Activated T-cell treated with anti-CD3 and anti-CD28 coated beads for 24 hours (primary cell): ENCODE measurements at places on chromosomes 12 and 14.

DNA sequence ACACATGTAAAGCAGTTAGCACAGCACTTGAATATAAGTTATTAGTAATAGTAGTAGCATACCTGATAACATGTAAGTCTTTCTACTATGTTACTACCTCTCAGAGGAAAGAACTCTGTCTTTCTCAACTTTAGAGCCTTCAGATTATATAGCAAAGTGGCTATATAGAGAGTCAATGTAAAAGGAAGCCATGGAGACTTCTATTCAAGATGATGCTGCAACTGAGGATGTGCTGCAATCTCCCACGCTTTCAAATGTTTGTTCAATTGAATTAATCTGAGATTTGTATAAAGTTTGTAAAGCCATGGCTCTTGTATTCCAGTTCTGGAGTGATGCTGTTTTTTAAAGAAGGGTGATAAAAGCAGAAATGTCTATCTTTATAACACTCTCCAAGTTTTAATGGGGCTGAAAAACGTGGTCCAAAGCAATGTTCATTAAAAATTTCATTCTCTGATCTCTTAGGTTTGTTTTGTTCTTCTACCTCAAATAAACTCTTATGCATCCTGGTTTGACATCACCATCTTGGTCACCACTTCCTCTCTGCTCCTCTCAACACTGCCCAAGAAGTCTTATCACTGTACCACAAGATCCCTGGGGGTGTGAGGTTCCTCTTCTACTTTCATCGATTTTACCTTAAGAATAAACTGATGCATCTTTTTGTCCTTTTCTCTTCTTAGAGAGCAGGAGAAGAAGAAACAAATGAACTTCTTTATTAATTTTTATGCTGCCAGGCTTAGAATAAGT lies 40.6 kb downstream of the C12orf42 start:
- no peak for DNase-seq

DNA sequence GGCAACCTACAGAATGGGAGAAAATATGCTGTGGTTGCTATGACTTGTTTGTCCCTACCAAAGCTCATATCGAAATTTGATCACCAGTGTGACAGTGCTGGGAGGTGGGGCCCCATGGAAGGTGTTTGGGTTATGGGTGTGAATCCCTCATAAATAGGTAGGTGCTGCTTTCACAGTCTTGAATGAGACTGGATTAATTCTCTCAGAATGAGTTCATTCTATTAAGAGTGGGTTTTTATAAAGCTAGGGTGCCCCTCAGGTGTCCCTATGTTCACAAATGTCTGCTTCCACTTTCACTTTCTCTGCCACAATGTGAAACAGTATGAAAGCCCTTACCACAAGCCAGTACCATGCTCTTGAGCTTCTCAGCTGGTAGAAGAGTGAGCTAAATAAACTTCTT lies 133.5 kb downstream of the CPNE8 start:
- no peak for DNase-seq

- no peak for DNase-seq
Observed at GRCh38 chr12:2719392-2719791, 75.4 kb upstream of the FKBP4 start.

DNA sequence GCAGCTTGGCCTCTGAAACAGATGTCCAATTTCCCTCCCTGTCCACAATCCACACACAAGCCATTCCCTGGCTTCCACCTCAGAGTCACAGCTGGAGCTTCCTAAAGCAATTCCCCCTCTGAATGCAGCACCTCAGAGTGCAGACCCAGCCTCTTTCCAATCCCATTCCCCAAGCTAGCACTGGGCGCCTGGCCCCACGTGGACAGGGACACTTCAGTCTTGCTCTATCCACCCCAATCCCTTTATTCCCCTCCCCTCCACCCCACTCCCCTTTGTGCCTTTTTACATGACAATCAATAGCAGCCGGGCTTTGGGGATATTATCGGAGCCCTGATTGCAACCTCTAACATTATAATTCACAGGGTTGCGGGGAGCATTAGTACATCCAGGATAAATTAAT lies 292.6 kb downstream of the TTC8 start:
- DNase-seq, result no peak

- DNase-seq, result no peak
Observed at GRCh38 chr12:53560912-53561589, 53.8 kb upstream of the NPFF start.
